CD8-positive, alpha-beta memory T cell (primary cell): ENCODE measurements at places on chromosomes 1 and 21.

GRCh38 chr1:228041316-228041715, 34.5 kb downstream of the WNT3A start:
- H3K27me3 ChIP-seq: peaks cover 27% of the 10 kb centered on the region

DNA sequence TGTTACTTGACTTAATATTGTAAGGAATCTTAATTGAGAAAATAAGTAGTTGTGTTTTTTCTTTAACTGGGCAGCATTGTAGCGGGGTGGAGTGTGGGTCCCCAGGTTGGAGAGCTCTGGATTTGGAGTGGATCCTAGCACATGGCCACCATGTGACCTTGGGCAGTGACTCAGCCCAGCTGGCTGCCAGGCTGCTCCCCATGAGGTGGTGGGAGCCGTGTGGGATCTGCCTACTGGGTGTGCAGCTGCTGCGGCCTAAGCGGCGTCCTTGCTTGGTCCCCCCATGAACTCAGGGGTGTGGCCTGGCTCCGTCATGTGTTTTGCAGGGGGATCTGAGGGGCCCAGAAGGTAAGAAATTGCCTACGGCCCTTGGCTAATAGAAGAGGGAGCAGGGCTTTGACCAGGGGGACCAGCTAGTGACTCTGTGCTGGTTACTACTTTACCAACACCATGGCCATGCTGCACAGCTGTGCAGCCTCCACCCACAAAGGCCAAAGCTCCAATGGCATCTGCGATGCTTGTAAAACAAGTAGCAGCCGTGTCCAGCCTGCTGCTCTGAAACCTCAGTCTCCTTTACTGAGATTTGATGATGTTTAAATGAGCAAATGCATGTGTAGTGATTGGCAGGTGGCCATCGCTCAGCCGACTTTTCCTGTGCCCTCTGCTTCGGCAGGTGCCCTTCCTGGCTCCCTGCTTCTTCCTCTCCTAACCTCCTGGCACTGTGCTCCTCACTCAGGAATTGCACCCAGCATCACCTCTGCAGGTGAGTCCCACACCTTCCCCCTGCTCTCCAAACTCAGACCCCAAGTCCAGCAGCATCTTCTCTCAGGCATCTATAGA, 68.3 kb downstream of the ADARB1 start:
- no peaks in the 10 kb centered on the region for H3K4me1 ChIP-seq
- H3K4me3 ChIP-seq: no peak overlapping the region
- no peak for DNase-seq
- no peaks in the 10 kb centered on the region for H3K27me3 ChIP-seq
- no peak overlapping the region for H3K27ac ChIP-seq

GRCh38 chr1:42940851-42941639, 17.6 kb downstream of the SLC2A1 start:
- peaks cover 96% of the 10 kb centered on the region for H3K4me1 ChIP-seq
- peak overlapping the region; percentile 35 for H3K27ac ChIP-seq
- DNase-seq: no peak
- no peaks in the 10 kb centered on the region for H3K27me3 ChIP-seq

DNA sequence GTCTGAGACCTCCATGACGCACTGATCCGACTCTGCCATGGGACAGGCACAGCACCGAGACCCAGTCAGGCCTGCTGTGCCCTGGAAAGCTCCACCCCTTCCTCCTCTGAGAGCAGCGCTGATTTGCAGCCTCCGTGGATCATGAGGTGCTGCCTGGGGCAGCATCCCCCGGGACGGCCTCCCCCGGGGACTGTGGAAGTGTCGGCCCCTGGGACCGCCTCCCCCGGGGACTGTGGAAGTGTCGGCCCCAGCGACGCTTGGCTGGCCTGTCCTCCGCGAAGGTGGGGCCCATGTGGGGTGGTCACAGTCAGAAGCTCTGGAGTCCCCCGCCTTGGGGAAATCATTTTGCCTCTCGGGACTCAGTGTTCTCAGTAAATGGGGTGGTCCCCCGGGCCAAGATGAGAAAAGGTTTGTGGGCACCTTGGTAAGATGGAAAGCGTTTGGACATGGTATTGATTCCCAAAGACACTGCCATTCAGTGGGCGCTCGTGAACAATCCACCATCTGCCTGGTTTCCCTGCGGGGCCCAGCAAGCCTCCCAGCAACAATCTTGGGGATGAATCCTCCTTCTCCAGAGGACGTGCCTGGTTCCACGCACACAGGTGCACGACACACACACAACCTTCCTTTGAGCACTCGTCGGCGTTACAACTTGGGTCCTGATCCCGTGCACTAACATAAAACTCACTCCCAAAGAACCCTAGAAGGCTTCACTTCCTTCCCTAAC, 3.0 kb downstream of the TFF2 start:
- H3K4me1 ChIP-seq: no peaks in the 10 kb centered on the region
- H3K27me3 ChIP-seq: no peaks in the 10 kb centered on the region
- no peak overlapping the region for H3K27ac ChIP-seq
- H3K36me3 ChIP-seq: no peaks in the 10 kb centered on the region
- H3K4me3 ChIP-seq: no peak overlapping the region

DNA sequence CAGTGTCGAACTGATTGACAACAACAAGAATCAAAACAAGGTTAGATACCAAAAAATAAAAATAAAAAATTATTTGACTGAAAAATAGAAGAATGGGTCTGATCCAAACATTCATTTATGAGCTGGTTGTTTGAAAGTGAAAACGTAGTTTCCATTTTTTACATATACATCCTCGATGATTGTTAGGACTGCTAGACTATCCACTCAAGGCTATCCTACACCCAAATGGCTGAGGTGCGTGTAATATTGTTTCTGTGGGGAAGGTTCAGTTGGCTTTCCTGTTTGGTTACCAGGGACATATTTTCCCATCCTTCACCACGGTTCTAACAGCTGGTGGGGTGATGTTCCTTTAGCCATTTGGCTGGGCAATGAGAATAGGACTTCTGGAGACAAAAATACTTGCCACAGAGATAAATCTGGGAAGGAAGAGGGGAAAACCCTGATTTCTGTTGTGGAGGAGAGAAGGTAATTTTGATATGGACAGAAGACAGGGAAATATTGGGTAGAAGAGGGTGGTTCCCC, 66.3 kb downstream of the MAP3K7CL start:
- peak overlapping the region; percentile 16 for H3K4me3 ChIP-seq
- H3K36me3 ChIP-seq: no peaks in the 10 kb centered on the region
- peaks cover 16% of the 10 kb centered on the region for H3K4me1 ChIP-seq
- no peak for DNase-seq
- H3K27me3 ChIP-seq: no peaks in the 10 kb centered on the region
- no peak overlapping the region for H3K27ac ChIP-seq

- no peak overlapping the region for H3K27ac ChIP-seq
- H3K4me1 ChIP-seq: no peaks in the 10 kb centered on the region
- no peaks in the 10 kb centered on the region for H3K27me3 ChIP-seq
- H3K4me3 ChIP-seq: no peak overlapping the region
- DNase-seq: no peak
Observed at GRCh38 chr1:205701891-205702290, 21.6 kb upstream of the SLC45A3 start.

GRCh38 chr1:33634806-33635205, 162.4 kb downstream of the ZSCAN20 start:
- H3K36me3 ChIP-seq: no peaks in the 10 kb centered on the region
- no peaks in the 10 kb centered on the region for H3K4me1 ChIP-seq
- H3K27me3 ChIP-seq: no peaks in the 10 kb centered on the region

GRCh38 chr21:46066591-46067331, 31.2 kb upstream of the COL6A2 start:
- H3K4me1 ChIP-seq: no peaks in the 10 kb centered on the region
- no peak overlapping the region for H3K4me3 ChIP-seq
- DNase-seq: no peak
- H3K36me3 ChIP-seq: no peaks in the 10 kb centered on the region
- no peak overlapping the region for H3K27ac ChIP-seq

DNA sequence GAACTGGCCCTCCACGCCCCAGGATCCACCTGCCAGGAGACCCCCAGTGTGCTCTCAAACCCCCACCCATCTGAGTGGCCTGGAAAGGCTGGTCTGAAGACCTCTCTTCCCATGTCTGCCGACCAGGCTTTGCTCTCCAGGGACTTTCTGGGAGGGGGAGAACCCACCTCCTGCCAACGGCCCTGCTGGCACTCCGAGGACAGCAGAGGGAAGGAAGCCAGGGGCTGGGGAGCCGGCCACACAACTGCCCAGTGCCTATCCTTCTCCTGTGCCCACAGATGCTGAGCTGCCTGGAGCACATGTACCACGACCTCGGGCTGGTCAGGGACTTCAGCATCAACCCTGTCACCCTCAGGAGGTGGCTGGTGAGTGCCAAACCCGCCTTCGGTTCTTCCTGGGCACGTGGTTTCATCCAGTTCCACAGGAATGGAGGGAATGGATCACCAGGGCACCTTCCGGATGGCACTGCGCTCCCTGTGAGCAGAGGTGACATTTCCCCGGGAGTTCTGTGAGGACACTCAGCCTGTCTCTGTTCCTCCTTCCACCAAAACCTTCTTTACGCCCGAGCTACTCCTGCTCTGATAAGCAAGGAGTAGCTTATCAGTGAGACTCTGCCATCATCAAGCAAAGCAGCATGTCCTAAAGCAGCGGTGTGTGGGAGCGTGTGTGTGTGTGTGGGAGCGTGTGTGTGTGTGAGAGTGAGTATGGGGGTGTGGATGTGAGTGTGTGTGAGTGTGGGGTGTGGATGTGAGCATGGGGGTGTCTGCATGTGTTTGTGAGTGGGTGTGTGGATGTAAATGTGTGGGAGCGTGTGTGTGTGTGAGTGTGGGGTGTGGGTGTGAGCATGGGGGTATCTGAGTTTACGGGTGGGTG, 105.5 kb downstream of the PDE9A start:
- no peaks in the 10 kb centered on the region for H3K27me3 ChIP-seq
- H3K4me3 ChIP-seq: no peak overlapping the region
- no peak for DNase-seq
- H3K4me1 ChIP-seq: no peaks in the 10 kb centered on the region
